ENCODE measurements at places on chromosomes 12 and 14. TPM values are rescaled to one million over a fixed set of nuclear protein-coding genes. Genes with fewer than 3 reads are reported as not detected.
A peak's percentile ranks its signal among the peaks of the same experiment; 100 is the strongest.

ZBTB42 gene
- total RNA-seq = 2.9 TPM

CAPZA3 gene
- total RNA-seq = not detected

DNA sequence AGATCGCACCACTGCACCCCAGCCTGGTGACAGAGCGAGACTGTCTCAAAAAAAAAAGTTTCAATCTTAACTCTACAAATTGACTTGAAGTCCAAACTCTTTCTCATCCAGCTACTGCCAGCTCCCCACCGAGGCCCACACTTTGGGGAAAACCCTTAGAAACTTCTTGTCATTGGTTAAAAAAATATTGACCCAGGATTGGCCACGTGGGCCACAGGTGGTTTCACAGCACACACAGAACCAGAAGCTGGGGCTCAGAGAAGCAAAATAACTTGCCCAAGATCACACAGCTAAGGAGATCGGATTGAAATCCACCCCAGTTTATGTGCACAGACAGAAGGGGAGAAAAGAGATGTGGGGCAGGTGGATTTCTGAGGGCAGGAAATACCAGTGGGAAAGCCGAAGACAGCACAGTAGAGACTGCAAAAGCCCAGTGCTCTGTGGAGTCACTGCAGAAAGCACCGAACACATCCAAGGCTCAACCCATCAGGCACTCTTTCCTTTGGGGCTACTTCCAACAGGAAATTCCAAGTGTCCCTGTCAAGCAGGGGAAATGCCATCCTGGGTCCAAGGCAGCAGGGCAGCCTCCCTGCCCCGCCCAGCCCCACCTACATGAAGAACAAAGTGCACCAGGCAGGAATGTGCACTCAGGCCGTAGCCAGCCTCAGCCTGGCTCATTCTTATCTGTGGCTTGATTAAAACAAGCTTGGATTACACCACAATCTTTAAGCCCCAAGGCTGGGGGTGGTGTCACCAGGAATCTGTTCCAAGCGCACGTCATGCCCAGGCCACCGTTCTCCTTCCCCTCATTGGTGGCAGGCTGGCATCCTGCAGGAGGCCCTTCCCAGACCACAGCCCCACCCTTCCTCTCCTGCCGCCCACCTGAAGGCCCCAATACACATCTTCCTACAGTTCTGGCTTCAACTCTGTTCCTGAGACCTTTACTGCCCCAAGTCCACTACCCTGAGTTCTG lies 72.5 kb downstream of the ITPK1 start:
- peak; percentile 98 for DNase-seq

DNA sequence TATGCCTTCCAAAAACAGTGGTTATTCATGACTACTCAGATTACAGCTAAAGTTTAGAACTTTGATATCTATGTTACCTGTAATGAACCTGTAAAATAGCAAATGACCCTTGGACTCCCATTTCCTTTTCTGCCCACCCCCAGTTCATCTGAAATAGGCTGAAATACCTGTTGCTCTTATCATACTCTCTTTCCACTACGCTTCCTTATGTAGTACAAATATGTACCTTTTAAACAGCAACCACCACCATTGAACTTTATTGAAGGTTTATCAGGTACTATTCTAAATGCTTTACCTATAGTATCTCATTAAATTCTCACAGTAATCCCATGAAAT lies 239.7 kb downstream of the SSPN start:
- DNase-seq = no peak

DNA sequence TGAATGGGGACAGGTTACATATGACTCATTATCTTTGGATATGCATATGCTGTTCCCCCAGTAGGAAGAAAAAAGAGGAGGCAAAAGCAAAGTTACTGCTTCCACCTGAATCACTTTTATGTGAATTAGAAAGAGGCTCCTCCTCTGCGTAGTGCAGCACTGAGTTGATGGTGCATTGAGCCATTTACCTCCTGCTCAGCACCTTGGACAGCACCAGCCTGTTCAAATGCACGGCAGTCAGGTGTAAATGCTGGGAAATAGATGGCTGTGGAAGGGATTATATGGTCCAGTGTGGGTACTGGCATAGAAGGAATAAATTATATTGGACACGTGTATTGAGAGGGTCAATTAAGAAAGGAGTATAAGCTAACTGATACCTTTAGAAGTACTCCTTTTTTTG lies 541.9 kb upstream of the SEL1L start:
- DNase-seq = peak; percentile 4

GRCh38 chr12:93991829-93992461 lies 156.4 kb upstream of the PLXNC1 start:
- no peak for DNase-seq

DNA sequence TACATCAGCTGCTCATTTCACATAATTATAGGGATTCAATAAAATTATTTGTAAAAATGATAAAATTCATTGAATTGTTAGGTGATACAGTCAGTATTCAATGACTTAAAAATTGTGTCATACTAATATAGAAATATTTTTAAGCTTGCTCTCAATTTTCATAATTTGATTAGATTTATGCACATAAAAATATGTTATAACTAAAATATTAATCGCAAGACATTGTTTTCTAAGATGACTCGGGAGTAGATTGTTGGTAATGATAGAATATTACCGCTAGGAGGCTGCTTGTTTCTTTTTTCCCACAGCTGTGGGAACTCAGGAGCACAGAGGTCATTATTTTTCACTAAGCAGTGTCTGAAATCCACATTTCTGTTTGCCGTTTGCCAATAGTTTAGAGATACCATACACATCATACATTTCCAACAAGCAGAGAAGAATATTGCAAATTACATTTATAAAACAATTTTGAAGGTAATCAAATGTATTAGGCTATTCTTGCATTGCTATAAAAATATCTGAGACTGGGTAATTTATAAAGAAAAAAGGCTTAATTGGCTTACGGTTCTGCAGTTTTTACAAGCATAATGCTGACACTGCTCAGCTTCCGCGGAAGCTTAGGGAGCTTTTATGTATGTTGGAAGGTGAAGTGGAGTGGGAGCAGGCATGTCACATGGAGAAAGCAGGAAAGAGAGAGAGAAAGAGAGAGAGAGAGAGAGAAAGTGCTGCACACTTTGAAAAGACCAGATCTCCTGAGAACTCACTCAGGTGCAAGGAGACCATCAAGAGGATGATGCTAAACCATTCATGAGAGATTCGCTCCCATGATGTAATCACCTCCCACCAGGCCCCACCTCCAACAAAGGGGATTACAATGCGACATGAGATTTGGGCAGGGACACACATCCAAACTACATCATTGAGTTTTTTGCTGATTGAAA lies 9.2 kb downstream of the CD69 start:
- DNase-seq = no peak

- DNase-seq = no peak
Measured at GRCh38 chr14:54823757-54824549, 78.7 kb downstream of the GCH1 start.

GRCh38 chr12:42342028-42342427 lies 16.1 kb downstream of the PPHLN1 start:
- DNase-seq = no peak

DNA sequence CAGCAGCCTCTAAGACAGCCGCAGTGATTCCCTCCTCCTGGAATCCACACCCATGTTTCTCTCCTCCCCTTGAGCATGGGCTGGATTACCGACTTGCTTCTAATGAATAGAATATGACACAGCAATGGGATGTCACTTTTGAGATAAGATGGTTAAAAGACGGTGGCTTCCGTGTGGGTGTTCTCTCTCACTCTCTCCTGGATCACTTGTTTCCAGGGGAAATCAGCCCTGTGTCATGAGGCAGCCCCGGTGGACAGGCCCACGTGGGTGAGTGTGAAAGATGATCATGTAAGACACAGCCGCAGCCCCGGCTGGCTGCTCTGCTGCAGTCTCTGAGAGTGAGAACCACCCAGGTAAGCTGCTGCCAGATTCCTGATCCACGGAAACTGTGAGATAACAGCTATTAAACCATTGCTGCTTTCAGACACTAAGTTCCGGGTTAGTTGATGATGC lies 10.7 kb downstream of the MOAP1 start:
- peak; percentile 37 for DNase-seq

DNA sequence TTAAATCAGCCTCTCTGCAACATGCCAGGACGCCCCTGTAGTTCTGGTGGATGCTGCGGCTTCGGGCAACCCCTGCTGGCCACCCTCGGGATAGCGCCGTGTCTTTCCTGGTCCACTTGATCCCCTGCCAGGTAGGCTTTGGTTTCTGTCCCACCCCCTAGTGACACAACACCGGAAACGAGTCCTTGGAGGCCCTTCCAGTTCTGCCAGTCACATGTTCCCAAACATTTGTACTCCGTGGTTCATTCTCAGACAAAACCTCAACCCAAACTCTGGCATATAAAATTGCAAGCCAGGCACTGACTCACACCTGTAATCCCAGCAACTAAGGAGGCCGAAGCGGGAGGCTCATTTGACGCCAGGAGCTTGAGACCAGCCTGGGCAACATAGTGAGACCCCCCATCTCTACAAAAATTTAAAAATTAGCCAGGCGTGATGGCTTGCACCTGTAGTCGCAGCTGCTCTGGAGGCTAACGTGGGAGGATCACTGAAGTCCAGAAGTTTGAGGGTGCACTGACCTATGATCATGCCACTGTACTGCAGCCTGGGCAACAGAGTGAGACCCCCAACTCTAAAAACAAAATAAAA lies 37.0 kb downstream of the RASAL1 start:
- DNase-seq = peak; percentile 96

GRCh38 chr12:98574110-98574509 lies 19.4 kb upstream of the SLC25A3 start:
- DNase-seq = no peak

GRCh38 chr14:91223028-91223783 lies 21.3 kb downstream of the GPR68 start:
- peak; percentile 41 for DNase-seq

GRCh38 chr12:32273712-32274111 lies 125.6 kb upstream of the FGD4 start:
- DNase-seq = no peak

GRCh38 chr12:21690704-21691368 lies 33.2 kb upstream of the LDHB start:
- no peak for DNase-seq

- DNase-seq = no peak
Measured at GRCh38 chr12:38123566-38124246, 192.9 kb upstream of the ALG10B start.
